ENCODE measurements at places on chromosomes 2 and 18. TPM values are rescaled to one million over a fixed set of nuclear protein-coding genes. Genes with fewer than 3 reads are reported as not detected.
A peak's percentile ranks its signal among the peaks of the same experiment; 100 is the strongest.

The CRYGC gene
- not detected for total RNA-seq

The ST6GAL2 gene
- total RNA-seq, result not detected

The TMEM163 gene
- not detected for total RNA-seq

- no peak for DNase-seq
Measured at GRCh38 chr2:215847718-215848117, 165.6 kb downstream of the MREG start.

- DNase-seq, result no peak
Measured at GRCh38 chr2:11930211-11930761, 183.9 kb downstream of the LPIN1 start.

DNA sequence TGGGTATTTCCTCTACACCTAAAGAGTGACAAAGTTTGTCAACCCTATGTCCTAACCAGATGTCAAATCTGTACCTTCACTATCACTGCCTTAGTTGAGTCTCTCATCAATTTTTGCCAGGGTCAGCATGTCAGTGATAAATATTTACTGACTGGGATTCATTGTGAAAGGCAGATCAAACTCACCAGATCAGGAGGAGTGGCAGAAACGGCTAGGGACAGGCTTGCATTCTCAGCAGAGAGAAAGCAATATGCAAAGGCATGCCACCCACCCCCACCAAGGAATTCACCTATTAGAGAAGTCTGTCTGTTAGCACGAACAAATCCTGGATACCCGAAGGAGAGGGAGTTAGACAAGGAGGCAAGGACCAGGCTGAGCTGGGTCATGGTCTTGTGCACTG, 62.6 kb downstream of the PTPN2 start:
- DNase-seq, result no peak

DNA sequence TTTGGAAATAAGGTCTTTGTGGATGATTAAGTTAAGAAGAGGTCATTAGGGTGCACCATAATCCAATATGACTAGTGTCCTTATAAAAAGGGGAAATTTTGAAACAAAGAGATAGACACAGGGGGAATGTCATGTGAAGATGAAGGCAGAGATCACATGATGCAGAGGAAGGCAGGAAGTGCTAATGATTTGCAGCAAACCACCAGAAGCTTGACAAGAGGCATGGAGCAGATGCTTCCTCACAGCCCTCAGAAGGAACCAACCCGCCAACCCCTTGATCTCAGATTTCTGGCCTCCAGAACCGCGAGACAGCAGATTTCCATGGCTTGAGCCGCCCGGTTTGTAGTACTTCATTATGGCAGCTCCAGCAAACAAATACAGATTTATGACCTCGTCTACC, 17.4 kb upstream of the SMARCAL1 start:
- DNase-seq, result no peak

GRCh38 chr2:218427741-218428140, 8.8 kb downstream of the VIL1 start:
- no peak for DNase-seq

DNA sequence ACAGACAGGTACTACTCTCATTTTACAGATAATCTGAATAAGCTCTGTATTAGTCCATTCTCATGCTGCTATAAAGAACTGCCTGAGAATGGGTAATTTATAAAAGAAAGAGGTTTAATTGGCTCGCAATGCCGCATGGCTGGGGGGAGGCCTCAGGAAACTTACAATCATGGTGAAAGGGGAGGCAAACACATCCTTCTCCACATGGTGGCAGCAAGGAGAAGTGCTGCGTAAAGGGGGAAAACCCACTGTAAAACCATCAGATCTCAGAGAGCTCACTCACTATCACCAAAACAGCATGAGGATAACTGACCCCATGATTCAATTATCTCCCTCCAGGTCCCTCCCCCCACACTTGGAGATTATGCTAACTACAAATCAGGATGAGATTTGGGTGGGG, 254.4 kb downstream of the KCNE4 start:
- peak; percentile 6 for DNase-seq

DNA sequence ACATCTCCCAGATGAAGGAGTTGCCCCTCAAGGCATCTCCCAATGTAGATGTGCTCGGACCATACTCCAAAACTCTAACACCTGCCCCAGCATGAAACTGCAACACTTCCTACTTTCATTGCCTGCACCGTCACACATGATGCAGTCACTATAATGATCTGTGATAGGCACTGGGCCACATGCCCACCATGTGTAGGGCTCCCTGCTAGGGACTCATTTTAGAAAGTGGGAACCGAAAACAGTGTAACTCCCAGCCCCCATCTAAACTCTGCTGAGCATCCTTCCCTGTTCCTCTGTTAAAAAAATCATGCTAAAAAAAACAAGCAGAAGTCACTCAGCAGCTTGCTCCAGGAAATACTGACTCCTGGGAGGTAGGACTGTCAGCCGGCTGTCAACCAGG, 496.1 kb upstream of the RAB6C start:
- no peak for DNase-seq

DNA sequence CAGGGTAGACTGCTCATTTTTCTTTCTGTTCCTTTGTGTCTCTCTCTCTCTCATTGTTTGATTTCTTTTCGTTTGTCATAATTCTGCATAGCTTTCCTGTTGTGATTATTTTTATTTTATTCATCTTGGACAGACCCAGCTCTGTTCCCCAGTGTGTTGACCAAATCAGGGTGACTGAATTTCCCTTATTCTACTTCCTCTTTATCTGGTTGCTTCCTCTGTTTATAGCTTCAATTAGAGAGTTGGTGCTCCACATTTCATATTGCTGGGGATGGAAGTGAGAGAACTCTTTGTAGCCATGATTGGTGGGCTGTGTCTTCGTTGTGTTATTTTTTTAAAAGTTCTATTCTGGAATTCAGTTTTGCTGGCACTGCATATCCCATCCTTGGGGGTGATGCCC, 19.1 kb downstream of the PROKR1 start:
- DNase-seq, result no peak

DNA sequence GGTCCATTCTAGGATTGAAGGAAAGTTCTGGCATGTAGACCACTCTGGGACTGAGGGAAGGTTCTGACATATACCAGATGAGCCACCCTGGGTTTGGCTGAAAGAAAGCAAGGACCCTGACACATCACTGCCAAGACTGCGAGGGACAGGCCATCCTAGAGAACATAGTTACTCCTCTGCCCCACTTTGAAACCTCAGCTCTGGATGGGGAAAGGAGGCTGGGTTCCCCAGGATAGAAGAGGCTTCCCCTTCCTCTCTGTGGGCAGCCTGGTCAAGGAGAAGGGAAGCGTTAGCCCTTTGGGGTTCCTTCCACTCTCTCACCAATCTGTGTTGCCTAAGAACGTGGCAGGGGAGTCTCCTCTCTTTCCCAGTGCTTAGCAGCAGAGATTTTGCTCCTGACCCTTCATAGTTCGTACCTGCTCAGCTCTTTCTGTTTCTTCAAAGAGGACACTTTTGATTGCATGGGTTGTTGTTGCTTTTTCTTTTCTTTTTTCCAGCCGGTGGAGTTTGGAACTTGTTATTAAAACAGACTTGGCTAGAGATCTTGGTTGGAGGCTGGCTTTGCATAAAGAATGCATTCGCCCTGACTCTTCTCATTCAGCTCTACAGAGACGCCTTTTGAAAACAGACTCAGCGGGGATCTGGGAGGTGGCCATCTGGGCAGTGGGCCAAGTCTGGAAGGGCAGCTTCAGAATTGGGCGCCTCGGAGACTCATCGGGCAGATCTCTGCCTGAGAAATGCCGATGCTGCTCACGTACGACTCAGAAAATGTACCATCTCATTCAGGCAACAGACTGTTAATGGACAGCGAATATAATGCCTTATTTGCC, 166.1 kb downstream of the CLIP4 start:
- DNase-seq, result peak; percentile 96

GRCh38 chr2:48109491-48110204, 203.3 kb upstream of the FBXO11 start:
- DNase-seq, result no peak

Measured in MG63 (cell line).